Uterus (tissue), 4 donors: ENCODE measurements at places on chromosomes 4 and X. TPM values are rescaled to one million over a fixed set of nuclear protein-coding genes. Genes with fewer than 3 reads are reported as not detected.

- no peaks in the 10 kb centered on the region for H3K36me3 ChIP-seq
- no peak overlapping the region for H3K27ac ChIP-seq
- no peaks in the 10 kb centered on the region for H3K27me3 ChIP-seq
- H3K4me1 ChIP-seq = peaks cover under 1% of the 10 kb centered on the region
These were observed 38.4 kb downstream of the HTT start for GRCh38 chr4:3112609-3113469.

- H3K27ac ChIP-seq = no peak overlapping the region
- no peak overlapping the region for H3K4me3 ChIP-seq
These were observed 158.3 kb downstream of the SLC4A4 start for GRCh38 chr4:71497078-71497477.

GRCh38 chrX:118550792-118551191, 55.2 kb downstream of the DOCK11 start:
- H3K4me3 ChIP-seq = no peak overlapping the region
- no peaks in the 10 kb centered on the region for H3K4me1 ChIP-seq
- H3K27me3 ChIP-seq = no peaks in the 10 kb centered on the region
- no peak overlapping the region for H3K27ac ChIP-seq

DNA sequence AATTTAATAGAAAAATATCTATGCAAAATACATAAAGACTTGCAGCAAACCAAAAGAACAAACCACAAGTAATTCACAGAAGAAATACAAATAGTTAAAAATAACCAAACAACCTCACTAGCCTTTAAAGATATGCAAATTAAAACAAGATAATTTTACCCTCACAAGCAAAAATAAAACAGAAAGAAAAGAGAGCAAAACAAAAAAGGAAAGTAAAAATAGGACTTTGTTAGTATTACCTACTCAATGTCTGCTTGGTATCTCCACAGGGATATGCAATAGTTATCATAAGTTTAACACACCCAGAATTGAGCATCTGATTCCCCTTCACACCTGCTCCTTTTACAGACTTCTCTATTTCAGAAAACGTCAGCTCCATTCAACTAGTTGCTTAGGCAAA, 737.5 kb upstream of the MAGEB2 start:
- H3K4me1 ChIP-seq = no peaks in the 10 kb centered on the region
- H3K27me3 ChIP-seq = no peaks in the 10 kb centered on the region
- no peak overlapping the region for H3K4me3 ChIP-seq
- DNase-seq = no peak
- H3K36me3 ChIP-seq = no peaks in the 10 kb centered on the region
- H3K27ac ChIP-seq = no peak overlapping the region

- H3K27me3 ChIP-seq = no peaks in the 10 kb centered on the region
- peak; percentile 18 for DNase-seq
- H3K4me3 ChIP-seq = peak within 1 kb of the TSS; percentile 27
- no peaks in the 10 kb centered on the region for H3K4me1 ChIP-seq
These were observed at the start of gene XKRX for GRCh38 chrX:100928660-100929613. TSS of gene XKRX (minus strand) at chrX:100928917. CDS start at chrX:100928304, 613 bp downstream.

DNA sequence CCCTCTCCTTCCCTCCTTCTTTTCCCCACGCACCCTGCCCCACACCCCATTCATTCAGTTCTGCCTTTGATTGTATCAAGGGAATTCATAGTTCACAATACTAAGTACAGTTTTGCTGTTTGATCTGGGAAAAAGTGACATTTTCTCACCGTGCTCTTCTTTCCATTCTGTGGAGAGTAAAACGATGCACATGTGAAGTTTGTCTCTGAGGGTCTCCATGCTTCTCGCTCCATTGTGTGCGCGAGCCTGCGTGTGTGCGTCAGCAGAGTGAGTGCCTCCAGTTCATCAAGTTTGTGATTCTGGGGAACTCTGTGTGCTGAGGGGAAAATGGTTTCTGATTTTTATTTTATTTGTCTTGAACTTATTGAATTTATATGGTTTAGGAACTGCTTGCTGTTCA, 1.9 kb downstream of the STK26 start:
- no peaks in the 10 kb centered on the region for H3K36me3 ChIP-seq
- peak overlapping the region; percentile 68 for H3K4me3 ChIP-seq

DNA sequence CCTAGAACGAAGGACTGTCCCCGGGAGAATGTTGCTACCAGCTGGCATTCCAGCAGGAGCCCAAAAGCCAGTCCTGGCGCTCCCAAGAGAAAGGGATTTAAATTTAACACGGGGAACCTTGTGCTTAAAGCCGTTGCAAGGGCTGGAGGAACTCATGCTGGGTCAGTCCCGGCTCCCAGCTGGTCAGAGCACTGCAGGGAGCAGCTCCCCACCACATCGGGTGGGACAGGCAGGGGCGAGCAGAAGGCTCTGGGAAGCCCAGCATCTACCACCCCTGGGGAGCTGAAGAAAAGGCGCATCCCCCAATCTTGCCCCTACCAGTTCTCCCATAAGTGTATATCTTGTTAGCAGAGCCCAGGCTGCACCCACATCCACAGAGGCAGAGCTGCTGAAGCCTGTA, 15.7 kb downstream of the CFAP99 start:
- H3K27ac ChIP-seq = no peak overlapping the region
- DNase-seq = no peak
- H3K4me3 ChIP-seq = no peak overlapping the region
- no peaks in the 10 kb centered on the region for H3K4me1 ChIP-seq

GRCh38 chrX:123408821-123409737, 225.0 kb downstream of the GRIA3 start:
- no peak overlapping the region for H3K4me3 ChIP-seq
- H3K36me3 ChIP-seq = no peaks in the 10 kb centered on the region
- DNase-seq = no peak
- H3K27me3 ChIP-seq = no peaks in the 10 kb centered on the region
- peak overlapping the region; percentile 31 for H3K27ac ChIP-seq
- H3K4me1 ChIP-seq = no peaks in the 10 kb centered on the region

DNA sequence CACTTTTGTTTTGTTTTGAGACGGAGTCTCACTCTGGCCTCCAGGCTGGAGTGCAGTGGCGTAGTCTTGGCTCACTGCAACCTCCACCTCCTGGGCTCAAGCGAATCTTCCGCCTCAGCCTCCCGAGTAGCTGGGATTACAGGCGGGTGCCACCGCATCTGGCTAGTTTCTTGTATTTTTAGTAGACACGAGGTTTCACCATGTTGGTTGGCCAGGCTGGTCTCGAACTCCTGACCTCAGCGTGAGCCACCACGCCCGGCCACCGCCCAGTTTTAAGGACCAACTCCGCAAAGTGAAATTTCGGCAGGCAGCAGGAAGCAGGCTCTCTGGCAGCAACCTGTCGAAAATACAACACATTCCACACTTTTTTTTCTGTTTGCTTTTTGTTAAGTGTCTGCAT, 13.4 kb downstream of the DHRSX start:
- no peak overlapping the region for H3K27ac ChIP-seq
- H3K4me1 ChIP-seq = no peaks in the 10 kb centered on the region
- no peak for DNase-seq
- no peaks in the 10 kb centered on the region for H3K36me3 ChIP-seq

GRCh38 chr4:5712517-5712916, 1.5 kb downstream of the EVC start:
- DNase-seq = no peak
- no peaks in the 10 kb centered on the region for H3K36me3 ChIP-seq
- H3K27me3 ChIP-seq = no peaks in the 10 kb centered on the region
- H3K27ac ChIP-seq = no peak overlapping the region
- peaks cover 8% of the 10 kb centered on the region for H3K4me1 ChIP-seq

GRCh38 chr4:109079201-109079600, 223.3 kb downstream of the COL25A1 start:
- no peak for DNase-seq
- H3K4me3 ChIP-seq = no peak overlapping the region
- no peaks in the 10 kb centered on the region for H3K36me3 ChIP-seq
- no peak overlapping the region for H3K27ac ChIP-seq
- H3K27me3 ChIP-seq = no peaks in the 10 kb centered on the region

DNA sequence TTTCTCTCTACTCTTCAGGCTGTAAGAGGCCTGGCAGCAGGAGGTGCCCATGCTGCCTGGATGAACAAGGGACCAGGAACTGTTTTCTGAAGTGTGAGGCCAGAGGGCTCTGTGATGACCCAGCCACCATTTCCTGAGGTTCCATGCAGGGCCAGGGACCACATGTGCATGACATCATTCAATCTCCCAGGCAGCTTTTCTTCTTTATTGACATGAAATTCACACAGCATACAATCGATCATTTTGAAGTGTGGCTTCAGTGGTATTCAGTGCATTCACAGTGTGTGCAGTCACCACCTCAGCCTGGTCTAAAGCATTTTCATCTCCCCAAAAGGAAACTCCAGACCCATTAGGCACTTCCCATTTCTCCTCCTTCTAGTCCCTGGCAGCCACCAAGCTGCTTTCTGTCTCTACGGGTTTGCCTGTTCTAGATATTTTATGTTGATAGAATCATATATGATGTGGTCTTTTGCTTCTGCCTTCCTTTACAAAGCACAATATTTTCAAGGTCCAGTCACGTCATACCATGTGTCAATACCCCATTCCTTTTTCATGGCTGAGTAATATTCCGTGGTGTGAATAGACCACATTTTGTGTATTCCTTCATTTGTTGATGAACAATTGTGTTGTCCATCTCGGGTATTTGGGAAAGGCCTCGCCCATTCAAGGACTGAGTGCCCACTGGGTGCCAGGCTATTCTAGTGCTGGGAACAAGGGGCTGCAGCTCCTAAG, 93.1 kb downstream of the PSAPL1 start:
- no peak overlapping the region for H3K27ac ChIP-seq
- H3K27me3 ChIP-seq = no peaks in the 10 kb centered on the region
- no peak for DNase-seq
- no peaks in the 10 kb centered on the region for H3K36me3 ChIP-seq
- no peaks in the 10 kb centered on the region for H3K4me1 ChIP-seq

- no peak overlapping the region for H3K4me3 ChIP-seq
- no peak for DNase-seq
- no peak overlapping the region for H3K27ac ChIP-seq
- no peaks in the 10 kb centered on the region for H3K4me1 ChIP-seq
- H3K27me3 ChIP-seq = no peaks in the 10 kb centered on the region
These were observed 112.3 kb upstream of the IL15 start for GRCh38 chr4:141524116-141524515.

GRCh38 chr4:24042094-24042493, 152.2 kb upstream of the PPARGC1A start:
- H3K27me3 ChIP-seq = no peaks in the 10 kb centered on the region
- no peak overlapping the region for H3K27ac ChIP-seq
- H3K36me3 ChIP-seq = no peaks in the 10 kb centered on the region
- DNase-seq = no peak
- no peaks in the 10 kb centered on the region for H3K4me1 ChIP-seq

DNA sequence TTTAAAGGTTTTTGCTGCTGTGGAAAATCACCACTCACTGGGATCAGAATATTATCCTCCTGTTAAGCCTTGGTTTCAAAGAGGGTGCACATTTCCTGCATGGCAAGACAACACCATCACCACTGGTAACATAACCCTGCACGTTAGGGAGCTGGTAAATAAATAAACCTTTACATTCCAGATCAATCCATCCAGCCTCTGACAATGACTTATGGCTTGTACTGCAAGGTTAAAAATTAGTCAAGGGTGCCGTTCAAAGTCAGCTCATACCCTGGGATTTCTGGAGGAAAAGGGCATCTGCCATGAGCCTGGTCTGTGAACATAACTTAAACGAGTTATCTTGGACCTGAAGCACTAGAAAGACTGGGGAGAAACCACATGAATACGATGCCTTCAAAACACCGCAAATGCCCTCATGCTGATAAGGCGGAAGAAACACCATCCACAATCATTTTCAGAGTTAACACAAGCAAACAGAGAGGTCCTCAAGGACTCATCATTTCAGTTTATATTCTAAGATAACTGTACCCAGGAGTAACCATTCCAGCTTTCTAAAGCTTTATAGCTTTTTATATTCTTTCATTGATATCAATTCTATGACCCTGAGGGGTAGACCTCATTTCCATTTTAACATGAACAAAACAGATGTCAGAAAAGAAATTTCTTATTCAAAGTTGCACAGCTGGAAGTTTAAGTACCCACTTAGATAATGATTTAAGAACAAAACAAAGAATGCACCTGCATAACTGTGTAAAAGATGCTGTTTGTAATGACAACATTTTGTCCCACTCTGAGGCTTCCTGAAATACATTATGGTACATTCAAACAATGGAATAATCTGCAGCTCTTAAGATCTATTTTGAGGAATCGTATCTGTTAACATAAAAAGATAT, 103.1 kb downstream of the NPNT start:
- H3K4me1 ChIP-seq = no peaks in the 10 kb centered on the region
- no peaks in the 10 kb centered on the region for H3K27me3 ChIP-seq
- no peak for DNase-seq
- H3K36me3 ChIP-seq = no peaks in the 10 kb centered on the region
- no peak overlapping the region for H3K27ac ChIP-seq

DNA sequence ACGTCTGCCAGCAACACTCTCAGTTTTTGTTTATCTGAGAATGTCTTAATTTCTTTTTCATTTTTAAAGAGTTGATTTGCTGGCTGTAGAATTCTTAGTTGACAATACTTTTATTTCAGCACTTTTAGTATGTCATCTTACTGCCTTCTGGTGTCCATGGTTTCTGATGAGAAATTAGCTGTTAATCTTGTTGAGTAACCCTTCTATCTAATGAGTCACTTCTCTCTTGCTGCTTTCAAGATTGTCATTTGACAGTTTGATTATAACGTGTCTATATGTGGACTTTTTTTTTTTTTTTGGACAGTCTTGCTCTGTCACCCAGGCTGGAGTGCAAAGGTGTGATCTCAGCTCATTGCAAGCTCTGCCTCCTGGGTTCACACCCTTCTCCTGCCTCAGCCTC, 24.0 kb upstream of the TMEM255A start:
- no peaks in the 10 kb centered on the region for H3K36me3 ChIP-seq
- H3K27ac ChIP-seq = no peak overlapping the region
- H3K4me1 ChIP-seq = no peaks in the 10 kb centered on the region
- DNase-seq = no peak
- H3K4me3 ChIP-seq = no peak overlapping the region

The AFP gene
- not detected for total RNA-seq

The ARFIP1 gene
- 22.9 TPM for total RNA-seq

The PDE5A gene
- 127 TPM for total RNA-seq

The TXLNG gene
- 18.9 TPM for total RNA-seq

The DCAF8L2 gene
- not detected for total RNA-seq

The PLRG1 gene
- 24.1 TPM for total RNA-seq

The SPACA5 gene
- not detected for total RNA-seq

The TCP11X2 gene
- total RNA-seq = not detected

The MAGEA2 gene
- not detected for total RNA-seq

The DTHD1 gene
- total RNA-seq = 1.8 TPM

The UGT2B15 gene
- not detected for total RNA-seq

The TLR3 gene
- 2.9 TPM for total RNA-seq

The ADH1C gene
- 4.7 TPM for total RNA-seq

The SHROOM4 gene
- 18.8 TPM for total RNA-seq

The APOO gene
- 10.3 TPM for total RNA-seq

The GABRG1 gene
- total RNA-seq = not detected
